Activated T-cell treated with anti-CD3 and anti-CD28 coated beads for 24 hours (primary cell): ENCODE measurements at places on chromosomes 13 and 19.

GRCh38 chr13:99450416-99450815, 50.9 kb upstream of the TM9SF2 start:
- DNase-seq: no peak

GRCh38 chr13:76754414-76754813, 131.8 kb downstream of the KCTD12 start:
- DNase-seq: no peak

DNA sequence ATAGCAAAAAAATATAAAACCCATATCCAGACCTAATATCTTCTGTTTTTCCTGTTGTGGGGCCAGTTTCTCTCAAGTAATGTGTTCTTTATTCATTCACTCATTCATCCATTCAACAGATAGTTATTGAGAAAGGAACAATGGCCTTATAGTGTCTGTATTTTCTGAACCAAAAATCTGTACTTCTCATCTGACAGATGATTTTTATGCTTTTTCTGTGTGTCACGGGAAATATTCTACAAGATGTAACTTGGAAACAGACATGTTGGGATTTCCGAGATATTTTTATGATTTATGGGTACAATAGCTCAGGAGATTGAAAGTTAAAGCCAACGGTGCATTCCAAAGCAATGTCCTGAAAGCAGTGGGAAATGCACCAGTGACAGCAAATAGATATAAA, 5.7 kb downstream of the ACOD1 start:
- no peak for DNase-seq

- no peak for DNase-seq
Observed at GRCh38 chr19:49094505-49095482, 9.5 kb downstream of the SNRNP70 start.

DNA sequence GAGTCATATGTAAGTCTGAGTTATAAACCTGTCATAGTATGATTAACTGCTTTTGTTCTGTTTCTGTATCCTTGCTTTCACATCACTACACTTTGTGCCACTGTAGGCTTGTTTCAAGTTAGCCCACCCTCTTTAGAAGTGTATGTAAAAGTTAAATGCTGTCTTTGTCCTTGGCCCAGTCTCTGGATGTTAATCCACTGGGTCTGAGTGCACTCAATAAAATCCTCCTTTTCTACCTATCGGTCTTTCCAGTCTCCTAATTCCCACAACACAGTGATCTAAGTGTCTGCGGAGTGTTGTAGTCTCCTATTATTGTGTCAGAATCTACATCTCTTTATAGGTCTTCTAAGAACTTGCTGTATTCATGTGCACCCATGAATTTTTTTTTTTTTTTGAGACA, 14.1 kb downstream of the ZNF429 start:
- DNase-seq: no peak

DNA sequence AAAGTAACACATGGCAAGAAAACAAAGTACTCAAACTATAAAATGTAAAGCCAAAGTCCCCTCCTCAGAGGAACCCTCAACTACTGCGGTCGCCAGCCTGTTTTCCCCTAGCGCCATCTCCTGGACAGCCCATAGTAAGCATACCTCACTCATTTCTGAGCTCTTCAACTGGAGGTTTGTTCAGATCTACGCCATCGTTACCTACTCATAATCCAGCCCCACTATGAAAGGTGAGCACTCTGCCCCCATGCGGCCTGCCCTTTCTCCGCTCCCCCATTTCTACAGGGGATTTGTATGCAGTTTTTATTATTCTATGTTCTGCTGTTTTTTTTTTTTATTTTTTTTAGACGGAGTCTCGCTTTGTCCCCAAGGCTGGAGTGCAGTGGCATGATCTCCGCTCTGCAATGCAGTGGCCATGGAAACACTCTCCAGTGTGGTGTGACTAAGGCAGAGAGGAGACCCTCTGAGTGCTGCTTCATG, 26.2 kb downstream of the OPA3 start:
- DNase-seq: peak; percentile 49

GRCh38 chr19:48419158-48419920, 25.9 kb downstream of the GRIN2D start:
- peak; percentile 55 for DNase-seq

GRCh38 chr19:35249848-35250711, 1.3 kb downstream of the LSR start:
- DNase-seq: no peak

GRCh38 chr19:47188507-47189033, 42.4 kb downstream of the BBC3 start:
- DNase-seq: no peak

GRCh38 chr13:27551562-27551961, 68.8 kb downstream of the LNX2 start:
- no peak for DNase-seq

DNA sequence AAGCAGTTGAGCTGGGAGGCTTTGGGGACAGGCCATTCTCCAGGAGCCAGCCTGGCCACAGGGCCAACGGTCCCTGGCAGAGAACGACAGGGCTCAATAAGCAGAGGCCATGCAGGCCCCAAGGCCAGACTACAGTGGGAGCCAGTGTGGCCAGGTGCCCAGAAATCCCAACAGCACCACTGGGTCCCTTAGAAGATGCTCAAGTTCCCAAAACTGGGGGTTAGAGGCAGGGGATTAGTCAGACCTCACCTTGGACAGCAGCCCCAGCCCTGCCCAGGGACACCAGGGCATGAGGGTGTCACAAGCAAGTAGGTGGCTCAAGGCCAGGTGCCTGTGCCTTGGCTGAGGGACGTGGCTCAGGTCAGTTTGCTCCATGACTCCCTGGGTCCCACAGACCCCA, 12.8 kb downstream of the SCGB2B2 start:
- no peak for DNase-seq

DNA sequence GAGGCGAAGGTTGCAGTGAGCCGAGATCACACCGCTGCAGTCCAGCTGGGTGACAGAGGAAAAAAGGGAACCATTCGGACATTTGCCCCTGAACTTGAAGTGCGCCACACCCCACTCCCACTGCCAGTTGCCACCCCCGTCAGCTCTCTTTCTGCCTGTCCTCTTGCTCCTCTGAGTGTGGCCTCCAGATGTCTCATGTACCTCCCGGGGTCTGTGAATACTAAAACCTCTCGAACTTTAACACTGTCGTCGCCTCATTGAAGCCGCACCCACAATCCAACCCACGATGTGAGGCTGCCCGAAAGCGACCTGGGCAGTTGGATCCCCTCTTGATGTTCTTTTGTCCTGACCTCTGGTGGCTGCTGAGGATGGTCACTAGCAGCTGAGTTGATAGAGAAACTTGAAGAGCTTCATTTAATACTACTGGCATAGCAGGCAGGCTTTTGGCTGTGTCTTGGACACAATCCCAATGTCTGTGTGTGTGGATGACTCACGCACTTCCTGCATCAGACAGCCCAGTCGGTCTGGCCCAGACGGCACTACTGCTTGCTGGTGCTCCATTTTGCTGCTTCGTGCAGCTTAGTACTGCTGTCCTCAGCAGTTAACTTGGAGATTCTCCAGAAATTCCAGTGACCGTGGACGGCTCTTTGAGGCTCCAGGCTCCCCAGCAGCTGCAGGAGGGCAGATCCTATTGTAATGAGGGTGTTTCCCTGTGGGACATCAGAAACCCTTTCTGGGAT, 4.2 kb downstream of the FPR3 start:
- DNase-seq: no peak

- DNase-seq: no peak
Observed at GRCh38 chr13:32039528-32039927, 8.0 kb downstream of the FRY start.

GRCh38 chr13:72700509-72700908, 26.9 kb downstream of the MZT1 start:
- no peak for DNase-seq

GRCh38 chr13:97302611-97303010, 80.5 kb downstream of the MBNL2 start:
- DNase-seq: no peak

- no peak for DNase-seq
Observed at GRCh38 chr19:6690160-6690885, 20.4 kb upstream of the TNFSF14 start.

DNA sequence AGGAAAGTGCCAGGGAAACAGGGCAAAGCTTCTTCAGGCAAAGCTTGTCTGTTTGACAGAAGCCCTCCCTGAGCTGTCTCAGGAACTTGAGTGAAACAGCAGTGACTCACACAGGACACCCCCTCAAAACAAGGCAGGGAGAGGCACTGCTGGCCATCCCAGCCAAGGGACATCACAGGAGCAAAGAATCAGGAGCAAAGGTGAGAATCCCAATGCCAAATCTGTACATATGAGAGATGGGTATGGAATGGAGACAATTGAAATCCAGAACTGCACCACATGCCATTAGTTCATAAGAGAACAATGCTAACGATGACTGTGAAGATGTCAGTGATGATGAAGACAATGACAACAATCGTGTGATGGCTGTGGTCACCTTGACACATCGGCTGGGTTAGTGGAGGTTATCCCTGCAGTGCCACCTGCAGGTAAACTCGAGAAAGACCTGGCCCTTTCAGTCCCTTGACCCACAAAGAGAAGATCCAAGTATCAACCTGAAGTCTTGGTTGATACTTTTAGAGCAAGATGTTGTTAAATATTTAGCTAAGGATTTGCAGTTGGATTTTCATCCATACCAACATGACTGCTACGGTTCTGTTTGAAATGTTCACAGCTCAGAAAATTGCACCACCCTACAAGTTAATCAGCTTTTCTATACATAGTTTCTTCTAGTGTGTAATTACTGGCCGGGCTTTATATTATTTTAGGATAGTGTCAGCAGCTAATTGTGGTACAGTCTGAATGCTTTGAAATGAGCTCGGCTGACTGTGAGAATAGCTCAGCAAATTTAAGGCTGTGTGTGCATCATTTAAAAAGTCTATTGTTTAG, 42.0 kb upstream of the IPO5 start:
- DNase-seq: no peak

- no peak for DNase-seq
Observed at GRCh38 chr19:42508892-42509444, 19.3 kb downstream of the CEACAM1 start.

DNA sequence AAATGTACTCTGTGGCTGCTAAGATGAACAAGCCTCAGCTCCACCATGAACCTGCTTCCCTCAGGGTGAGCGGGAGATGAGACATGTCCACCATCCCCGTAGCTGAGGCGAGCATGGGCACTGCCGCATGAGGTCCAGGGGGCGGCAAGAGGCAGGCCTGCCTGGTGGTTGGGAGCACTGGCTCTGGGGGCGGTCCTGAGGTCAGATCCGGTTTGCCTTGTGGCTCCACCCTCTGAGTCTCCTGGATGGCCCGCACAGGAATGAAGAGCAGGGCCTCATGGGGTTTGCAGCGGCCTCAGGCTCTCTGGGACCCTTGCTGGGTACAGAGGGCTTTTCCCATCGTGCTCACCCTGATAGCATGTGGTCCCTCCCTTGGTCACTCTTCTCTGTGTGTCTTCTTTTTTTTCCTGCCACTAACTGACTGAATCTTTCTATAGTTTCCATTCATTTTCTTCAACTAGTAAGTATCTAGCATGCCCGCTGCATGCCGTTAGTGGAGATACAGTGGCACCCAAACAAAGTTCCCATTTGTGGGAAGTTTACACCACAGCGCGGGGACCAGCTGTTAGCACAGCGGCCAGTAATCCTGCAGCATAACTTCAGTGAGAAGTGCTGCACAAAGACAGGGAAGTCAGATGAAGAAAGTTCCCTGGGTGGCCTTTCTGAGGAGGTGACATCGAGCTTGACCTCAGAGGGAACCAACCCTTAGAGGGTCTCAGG, 37.3 kb downstream of the CAPN12 start:
- no peak for DNase-seq

DNA sequence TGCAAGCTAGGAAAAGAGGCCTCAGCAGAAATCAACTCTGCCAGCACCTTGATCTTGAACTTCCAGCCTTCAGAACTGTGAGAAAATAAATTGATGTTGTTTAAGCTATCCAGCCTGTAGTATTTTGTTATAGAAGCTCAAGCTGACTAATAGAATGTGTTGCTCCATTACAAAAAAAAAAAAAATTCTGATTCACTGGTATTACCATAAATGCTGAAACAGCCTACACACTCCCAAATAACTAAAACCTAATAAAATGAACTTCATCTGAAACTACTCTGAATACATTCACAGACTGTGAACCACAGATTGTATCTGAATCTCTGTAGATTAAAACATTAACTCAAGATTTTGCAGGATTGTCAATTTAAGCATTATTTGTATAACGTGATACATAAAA, 49.5 kb downstream of the RAP2A start:
- DNase-seq: no peak

DNA sequence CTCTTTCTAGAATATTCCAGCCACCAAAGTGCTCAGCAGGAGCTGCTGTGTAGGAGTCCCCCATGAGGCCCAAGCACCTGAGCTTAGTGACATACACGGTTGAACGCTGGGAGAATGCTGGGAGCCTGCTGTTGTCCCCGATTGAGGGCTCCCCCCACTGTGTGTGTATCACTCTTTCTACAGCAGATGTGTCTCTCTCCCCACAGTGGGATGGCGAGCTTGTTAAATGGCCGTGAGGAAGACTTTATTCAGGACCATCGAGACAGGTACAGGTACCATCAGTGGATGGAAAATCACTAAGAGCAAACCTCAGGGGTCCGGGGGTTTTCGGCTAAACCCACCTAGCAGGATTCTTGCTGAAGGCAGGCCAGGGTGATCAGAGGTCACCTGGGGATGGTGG, 22.7 kb downstream of the EPN1 start:
- DNase-seq: no peak

- DNase-seq: peak; percentile 78
Observed at GRCh38 chr19:40598121-40598917, 2.9 kb upstream of the LTBP4 start.

DNA sequence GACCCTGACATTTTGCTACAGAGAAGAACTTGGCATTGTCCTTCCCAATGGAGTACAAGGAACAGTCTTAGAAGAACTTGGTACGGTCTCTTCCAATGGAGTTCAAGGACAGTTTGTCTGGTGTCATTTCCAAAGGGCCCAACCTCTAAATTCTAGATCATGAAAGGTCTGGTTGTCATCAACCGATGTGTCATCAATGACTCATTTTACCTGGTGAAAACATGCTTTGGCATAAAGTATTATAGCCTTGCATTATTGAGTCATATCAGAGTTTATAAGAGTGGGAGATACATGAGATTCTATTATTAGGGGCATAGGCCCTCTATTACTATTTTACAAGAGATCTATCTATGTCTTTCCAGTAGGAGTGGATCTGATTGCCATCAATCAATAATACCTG, 4.3 kb downstream of the CYP2B6 start:
- no peak for DNase-seq

GRCh38 chr13:49517461-49517860, 21.7 kb downstream of the PHF11 start:
- DNase-seq: no peak

DNA sequence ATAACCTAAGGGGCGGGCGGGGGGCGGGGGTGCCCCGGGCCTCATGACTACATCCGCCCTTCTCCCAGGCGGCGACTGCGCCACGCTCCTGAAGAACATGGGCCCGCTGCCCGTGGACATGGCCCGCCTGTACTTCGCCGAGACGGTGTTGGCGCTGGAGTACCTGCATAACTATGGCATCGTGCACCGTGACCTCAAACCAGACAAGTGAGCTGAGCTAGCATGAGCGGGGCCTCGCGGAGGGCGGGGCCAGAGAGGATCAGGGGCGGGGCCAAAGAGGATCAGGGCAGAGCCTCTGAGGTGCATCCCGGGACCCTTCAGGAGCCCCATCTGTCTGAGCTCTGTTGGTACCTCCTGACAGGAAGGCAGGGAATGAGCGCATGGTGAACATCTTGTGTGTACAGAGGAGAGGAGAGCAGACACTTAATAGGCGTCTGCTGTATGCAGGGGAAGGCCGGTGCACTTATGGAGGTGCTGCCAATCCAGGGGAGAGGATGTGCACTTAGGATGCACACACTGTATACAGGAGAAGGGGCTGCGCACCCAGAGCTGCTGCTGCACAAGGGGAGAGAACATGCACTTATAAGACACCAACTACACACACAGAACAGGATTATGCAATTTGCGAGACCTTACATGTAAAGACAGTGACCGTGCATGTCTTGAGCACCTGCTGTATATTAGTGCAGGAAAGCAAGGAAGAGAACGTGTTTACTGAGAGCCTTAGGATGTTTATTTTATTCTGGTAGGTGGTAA, 20.9 kb upstream of the PIK3R2 start:
- no peak for DNase-seq
